ENCODE measurements at places on chromosomes 7 and 10. TPM values are rescaled to one million over a fixed set of nuclear protein-coding genes. Genes with fewer than 3 reads are reported as not detected.

Gene CTTNBP2
- total RNA-seq = not detected

GRCh38 chr10:95279042-95279820, 11.6 kb downstream of the PDLIM1 start:
- no peak overlapping the region for H3K27ac ChIP-seq
- H3K4me1 ChIP-seq = peaks cover 4% of the 10 kb centered on the region
- H3K27me3 ChIP-seq = peaks cover 22% of the 10 kb centered on the region
- no peak for DNase-seq

DNA sequence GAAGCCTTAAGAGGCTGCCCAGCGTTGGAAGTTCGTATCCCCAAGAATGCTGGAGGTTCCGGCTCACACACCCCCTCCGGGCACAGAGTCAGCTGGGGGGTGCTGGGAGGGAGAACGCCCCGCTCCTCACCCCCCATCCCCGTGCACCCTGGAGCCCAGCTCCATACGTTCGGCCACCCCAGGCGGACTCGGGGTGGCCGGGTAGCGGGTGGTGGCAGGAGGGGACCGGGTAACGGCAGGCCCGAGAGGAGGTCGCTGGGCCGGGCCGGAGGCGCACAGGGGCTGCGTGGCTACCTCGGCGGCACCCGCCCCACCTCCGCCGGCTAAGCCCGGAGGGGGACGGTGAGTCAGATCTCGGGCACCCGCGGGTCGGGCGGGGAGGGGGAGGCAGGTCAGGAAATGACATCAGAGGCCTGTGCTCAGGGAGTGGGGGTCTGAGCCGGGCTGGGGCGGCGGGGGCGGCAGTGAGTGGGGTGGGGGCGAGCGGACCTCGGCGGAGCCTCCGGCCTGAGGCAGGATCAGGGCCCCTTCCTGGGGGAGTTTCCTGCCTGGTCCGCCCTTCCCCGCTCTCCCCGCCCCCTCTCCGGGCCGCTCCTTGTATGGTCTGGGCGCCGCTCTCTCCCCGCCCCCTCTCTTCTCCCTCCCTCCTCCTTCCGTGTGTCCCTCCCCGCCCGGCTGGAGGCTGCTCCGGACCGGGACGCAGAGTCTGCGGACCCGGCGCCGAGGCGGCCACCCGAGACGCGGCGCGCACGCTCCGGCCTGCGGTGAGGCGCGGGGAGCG, at the start of gene ZYX:
Gene ZYX, plus strand, starts transcription at position 700 of the 781 bp plus-strand sequence. CDS start 227 bp downstream, outside the sequence.
- peak within 1 kb of the TSS; percentile 92 for H3K27ac ChIP-seq
- peaks cover 6% of the 10 kb centered on the region for H3K36me3 ChIP-seq
- no peaks in the 10 kb centered on the region for H3K27me3 ChIP-seq
- peak; percentile 89 for DNase-seq
- peak within 1 kb of the TSS; percentile 86 for H3K4me3 ChIP-seq

DNA sequence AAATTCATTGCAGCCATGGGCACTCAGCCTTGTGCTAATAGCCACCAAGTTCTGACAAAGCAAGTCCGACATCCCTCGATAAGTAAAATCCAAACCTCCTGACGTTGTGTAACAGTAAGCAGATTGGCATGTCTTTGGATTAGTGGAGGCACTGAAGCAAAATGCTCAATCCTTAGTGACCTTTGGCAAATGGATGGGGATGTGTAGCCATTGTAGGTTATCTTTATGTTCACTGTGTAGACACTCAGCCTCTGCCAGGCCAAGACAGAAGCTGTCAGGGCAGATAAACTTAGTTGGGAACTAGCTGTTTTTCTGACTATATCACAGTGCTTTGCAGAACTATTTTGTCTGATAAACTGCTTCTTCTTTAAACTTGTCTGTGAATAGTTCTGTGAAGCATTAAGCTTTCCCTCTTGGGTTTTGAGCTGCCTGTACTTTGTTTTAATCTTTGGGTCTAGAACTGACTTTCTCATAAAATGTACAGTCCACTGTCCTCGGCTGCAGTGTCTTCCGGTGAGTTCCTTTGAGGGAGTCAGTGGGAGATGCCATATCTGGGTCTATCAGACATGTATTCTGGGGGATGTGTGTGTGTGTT, 220.8 kb downstream of the LRMDA start:
- no peak overlapping the region for H3K4me3 ChIP-seq
- peaks cover 2% of the 10 kb centered on the region for H3K27me3 ChIP-seq
- no peaks in the 10 kb centered on the region for H3K4me1 ChIP-seq
- no peak for DNase-seq
- no peaks in the 10 kb centered on the region for H3K36me3 ChIP-seq

DNA sequence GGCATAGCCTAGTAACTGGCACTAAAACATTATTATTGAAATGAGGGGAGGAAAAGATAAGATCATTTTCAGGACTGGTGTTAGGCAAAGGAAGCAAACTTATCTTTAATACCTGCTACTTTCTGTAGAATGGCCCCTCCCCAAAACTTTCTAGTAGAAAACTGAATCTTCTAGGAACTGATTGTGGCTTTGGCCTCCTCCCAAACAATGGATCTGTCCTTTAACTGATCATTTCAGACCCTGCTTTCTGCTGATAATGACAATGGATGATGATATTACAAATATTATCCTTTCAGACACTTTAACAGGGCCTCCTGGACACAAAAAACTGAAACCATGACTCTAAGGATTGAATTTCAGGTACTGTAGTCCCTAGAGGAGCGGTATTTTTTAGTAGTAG, 55.1 kb downstream of the EZH2 start:
- no peak overlapping the region for H3K4me3 ChIP-seq
- no peak for DNase-seq
- H3K4me1 ChIP-seq = peaks cover 3% of the 10 kb centered on the region
- no peak overlapping the region for H3K27ac ChIP-seq
- H3K36me3 ChIP-seq = peaks cover 21% of the 10 kb centered on the region
- H3K27me3 ChIP-seq = no peaks in the 10 kb centered on the region

DNA sequence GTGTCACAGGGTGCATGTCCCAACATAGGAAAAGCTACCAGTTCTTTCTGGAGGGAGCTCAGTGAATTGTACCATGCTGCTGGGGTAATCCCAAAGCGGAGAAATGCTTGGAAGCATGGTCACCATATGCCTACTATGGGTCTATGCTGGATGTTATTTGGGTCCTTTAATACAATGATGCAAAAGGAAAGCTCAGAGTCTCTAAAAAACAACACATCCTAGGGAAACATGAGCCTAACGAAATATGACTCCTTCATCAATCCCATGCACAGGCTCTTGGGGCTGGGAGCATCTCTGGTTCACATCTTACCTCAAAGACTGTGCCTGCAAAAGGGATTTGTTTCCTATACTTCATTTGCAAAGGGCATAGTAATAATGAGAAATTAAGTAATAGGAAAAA, 65.2 kb downstream of the CUBN start:
- peaks cover 14% of the 10 kb centered on the region for H3K36me3 ChIP-seq
- no peak overlapping the region for H3K27ac ChIP-seq

DNA sequence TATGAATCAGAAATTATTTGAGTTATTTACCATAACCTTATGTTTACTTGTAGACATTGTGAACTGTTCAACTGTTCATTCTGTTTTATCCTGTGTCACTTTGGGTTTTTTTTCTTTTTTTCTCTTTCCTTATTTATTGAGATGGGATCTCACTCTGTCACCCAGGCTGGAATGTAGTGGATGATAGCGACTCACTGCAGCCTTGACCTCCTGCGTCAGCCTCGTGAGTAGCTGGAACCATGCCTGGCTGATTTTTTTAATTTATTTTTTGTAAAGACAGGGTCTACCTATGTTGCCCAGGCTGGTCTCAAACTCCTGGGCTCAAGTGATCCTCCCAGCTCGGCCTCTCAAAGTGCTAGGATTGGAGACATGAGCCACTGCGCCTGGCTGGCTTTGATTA, 97.1 kb downstream of the CSTF2T start:
- no peak for DNase-seq
- H3K4me3 ChIP-seq = no peak overlapping the region
- H3K27me3 ChIP-seq = no peaks in the 10 kb centered on the region
- H3K4me1 ChIP-seq = no peaks in the 10 kb centered on the region
- no peak overlapping the region for H3K27ac ChIP-seq
- no peaks in the 10 kb centered on the region for H3K36me3 ChIP-seq

Gene NOS3
- total RNA-seq = 15.8 TPM

Measured in activated naive CD8-positive, alpha-beta T cell treated with anti-CD3 and anti-CD28 coated beads, Interleukin-2, amount 10 ng/mL, durations not matched to agents 7 days and 5 days (primary cell).